ENCODE measurements at places on chromosomes 2 and 18.

DNA sequence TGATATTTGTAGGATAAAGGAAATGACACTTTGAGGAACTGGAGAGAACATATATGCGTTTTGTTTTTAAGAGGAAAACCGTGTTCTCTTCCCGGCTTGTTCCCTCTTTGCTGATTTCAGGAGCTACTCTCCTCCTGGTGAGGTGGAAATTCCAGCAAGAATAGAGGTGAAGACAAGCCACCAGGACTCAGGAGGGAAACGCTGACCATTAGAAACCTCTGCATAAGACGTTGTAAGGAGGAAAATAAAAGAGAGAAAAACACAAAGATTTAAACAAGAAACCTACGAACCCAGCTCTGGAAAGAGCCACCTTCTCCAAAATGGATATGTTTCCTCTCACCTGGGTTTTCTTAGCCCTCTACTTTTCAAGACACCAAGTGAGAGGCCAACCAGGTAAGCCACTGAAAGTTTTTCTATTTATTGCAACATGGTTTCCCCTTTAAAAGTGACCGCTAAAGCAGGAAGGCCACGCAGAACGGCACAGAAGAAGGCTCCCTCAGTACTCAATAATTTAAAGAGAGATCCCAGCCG is 735 bp downstream of the NRP2 start:
- DNase-seq = no peak

DNA sequence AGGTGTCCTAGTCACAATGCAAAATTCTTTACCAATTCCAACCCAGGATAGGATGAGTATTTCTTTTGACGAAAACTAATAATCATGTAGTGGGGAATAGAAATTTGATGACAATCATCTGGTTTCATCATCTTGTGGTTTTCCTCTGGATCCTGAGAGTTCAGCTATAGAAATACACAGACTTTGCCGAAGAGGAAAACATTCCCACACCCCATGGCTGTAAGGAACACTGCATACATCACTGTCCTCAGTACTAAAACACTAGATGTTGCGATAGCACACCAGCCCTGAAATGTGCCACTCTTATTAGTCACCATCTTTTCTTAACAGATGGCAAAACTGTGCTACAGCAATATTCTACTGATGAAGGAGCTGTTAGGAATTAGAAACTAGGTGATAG is 29.4 kb downstream of the CERKL start:
- DNase-seq = no peak

GRCh38 chr2:20507166-20507692 is 60.4 kb downstream of the RHOB start:
- DNase-seq = no peak

DNA sequence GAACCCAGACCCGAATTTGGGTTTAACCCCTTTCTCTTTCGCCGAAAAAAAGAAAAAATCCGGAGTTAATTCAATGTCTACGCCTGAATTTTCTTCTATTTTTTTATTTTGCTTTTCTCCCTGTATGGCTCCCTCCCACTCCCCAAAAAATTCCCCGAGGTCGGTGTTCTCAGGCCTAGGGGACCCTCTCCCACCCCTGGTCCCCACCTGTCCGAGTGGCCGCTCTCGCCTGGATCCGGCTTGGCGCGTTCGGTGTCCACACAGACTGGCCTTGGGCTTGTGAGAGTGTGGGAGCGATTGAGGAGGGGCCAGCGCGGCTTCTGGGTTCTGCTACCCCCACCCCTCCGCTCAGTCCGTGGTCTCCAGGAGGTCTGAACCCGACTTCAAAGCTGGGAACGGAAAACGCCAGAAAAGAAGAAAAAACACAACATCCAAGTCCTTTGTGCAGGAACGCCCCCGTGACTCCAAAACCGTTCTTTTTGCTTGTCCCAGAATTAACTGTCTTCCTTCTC is 5.7 kb upstream of the EN1 start:
- DNase-seq = no peak

DNA sequence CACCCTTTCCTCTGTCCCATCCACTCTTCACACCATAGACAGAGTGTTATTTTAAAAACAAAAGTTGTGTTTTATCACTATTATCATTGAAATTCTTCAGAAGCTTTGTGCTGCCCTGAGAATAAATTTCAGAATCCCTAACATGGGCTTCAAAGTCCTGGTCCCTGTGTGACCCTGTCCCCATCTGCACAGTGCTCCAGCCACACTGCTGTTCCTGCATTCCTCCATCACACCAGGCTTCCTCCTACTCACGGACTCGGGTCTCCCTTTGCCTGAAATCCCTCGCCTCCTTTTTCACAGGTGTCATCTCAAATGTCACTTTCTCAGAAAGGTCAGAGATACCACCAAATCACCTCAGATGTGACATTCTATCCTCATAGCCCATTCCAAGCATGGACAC is 8.2 kb upstream of the DTNA start:
- DNase-seq = no peak

GRCh38 chr2:106708209-106708608 is 177.8 kb downstream of the ST6GAL2 start:
- DNase-seq = no peak

DNA sequence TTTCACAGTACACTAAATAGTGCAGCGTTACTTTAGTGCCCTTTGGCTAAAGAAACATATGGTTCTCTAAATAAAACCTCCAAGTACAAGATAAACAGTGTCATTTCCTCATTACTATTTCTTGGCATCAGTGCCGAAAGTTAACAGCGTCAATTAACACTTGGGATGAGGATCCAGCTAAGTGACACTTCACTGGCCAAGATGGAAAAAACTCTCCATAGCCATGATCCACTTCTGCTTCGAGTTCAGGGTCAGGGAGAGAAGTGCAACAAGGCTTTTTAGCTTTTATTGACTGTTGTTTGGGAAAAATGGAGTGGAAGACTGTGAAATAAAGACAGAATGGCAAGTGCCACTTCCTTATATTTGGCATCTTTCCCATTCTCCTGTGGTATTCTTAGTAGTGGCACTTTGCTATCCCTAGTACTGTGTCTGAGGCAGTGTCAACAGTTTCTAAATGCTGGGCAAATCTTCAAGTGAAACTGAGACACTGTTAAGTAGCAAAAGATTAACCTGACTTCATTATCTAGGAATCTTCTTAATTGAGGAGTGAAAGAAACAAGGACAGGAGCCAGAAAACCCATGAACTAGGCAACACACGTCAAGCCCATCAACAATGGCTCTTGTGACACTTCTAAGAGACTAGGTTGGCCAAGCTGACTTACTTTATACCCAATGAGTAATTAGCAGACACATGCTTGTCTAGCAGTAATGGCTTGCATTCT is 222.5 kb upstream of the SESTD1 start:
- DNase-seq = no peak

DNA sequence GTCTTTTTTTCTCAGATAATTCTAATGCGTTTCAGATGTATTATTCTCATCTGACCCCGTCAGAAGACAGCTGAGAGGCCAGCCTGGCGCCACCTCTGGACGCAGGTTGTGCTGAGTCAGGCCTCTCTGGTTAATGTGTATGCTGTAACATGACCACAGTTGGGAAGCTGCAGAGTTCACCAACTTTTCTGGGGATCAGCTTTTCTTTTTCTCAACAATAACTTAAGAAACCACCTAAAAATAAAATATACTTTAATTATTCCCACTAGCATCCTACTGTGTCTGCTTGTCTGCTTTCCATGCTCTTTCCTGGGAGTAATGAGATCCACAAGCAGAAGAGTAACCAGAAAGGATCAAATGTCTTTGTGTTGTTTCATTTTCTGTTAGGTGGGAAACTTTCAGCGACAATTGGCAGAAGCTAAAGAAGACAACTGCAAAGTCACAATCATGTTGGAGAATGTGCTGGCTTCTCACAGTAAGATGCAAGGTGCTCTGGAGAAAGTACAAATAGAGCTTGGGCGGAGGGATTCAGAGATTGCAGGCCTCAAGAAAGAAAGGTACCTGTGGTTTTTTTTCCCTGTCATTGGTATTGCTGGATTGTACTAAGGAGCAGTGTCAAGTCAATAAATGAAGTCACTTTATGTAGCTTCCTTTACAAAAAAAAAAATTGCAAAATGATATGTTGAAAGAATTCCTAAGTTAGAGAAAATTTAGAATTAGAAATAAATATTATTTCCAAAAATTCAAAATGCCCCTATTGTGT is 79.8 kb downstream of the CCDC150 start:
- DNase-seq = peak; percentile 63

- no peak for DNase-seq
These were observed 56.1 kb downstream of the BABAM2 start for GRCh38 chr2:27946530-27947060.

- no peak for DNase-seq
These were observed 72.4 kb downstream of the TGOLN2 start for GRCh38 chr2:85255456-85255812.

DNA sequence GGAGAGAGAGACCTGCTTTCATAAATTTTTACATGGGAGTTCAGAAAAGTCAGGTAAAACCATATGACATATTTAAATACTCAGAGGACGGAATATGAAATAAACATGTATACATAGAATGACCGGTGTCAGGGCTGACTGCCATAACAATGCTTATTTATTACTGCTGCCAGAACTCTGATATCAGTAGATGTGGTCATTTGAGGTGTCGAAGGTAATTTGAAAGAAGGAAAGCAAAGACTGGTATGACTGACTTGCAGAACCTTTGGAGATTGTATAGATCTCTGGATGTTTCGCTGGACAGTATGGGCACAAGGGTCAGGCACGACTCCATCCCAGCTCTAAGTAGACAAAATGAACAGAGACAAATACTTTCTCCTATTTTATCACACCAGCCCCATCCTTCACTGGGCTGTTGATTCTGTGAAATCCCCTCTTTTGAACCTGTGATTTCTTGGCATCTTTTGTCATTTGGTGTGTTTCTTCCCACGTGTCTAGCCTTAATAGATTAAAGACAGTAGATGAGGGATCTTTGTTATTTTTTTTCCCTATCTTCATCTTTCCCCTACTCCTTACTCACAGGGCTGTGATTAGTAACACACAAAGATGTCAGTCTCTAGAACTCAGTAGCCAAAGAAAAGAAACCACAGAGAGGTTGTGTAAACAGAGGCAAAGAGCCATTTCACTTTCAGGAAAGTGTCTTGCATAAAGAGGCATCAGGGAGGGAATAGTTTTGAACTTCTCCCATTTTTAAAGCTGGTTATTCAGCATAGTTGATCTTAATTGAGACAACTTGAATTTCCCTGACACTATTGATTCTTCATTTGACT is 61.6 kb downstream of the ICOS start:
- DNase-seq = no peak

GRCh38 chr2:222307978-222308730 is 9.4 kb upstream of the PAX3 start:
- DNase-seq = no peak

DNA sequence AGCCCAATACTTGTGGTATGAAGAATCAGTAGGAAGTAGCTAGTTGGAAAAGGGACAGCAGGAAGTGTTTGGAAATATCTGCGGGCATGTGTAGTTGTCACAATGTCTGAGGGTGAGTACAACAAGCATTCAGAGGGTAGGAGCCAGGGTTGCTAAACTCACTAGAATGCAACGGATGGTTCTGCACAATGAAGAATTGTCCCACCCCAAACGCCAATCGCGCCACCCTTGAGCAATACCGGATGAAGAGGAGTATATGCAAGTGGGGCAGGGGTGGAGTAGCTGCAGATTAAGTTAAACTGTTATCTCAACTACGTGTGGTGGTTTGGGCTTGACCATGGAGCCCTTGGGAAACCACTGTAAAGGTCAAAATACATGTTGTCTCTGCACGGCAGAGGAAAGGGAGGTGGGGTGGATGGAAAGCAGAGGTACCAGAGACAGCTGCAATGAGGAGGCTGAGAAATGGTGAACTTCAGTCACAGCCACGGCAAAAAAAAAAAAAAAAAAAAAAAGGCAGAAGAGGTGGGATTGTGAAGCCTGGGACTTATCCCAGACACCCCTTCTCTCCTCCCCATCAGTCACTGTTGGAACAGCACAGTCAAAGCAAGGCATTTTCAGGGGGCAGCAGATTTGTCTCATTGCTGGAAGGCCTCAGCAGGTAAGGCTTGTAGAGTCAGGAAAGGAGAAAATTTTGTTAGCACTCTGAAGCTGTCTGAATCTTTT is 5.2 kb downstream of the CCL20 start:
- DNase-seq = no peak

GRCh38 chr2:127175751-127176354 is 44.2 kb downstream of the CYP27C1 start:
- DNase-seq = peak; percentile 69

GRCh38 chr2:71361631-71362030 is 30.0 kb downstream of the ZNF638 start:
- no peak for DNase-seq

All from right hindlimb (tissue), 1 donor.